ENCODE measurements at places on chromosomes 2 and 18.

DNA sequence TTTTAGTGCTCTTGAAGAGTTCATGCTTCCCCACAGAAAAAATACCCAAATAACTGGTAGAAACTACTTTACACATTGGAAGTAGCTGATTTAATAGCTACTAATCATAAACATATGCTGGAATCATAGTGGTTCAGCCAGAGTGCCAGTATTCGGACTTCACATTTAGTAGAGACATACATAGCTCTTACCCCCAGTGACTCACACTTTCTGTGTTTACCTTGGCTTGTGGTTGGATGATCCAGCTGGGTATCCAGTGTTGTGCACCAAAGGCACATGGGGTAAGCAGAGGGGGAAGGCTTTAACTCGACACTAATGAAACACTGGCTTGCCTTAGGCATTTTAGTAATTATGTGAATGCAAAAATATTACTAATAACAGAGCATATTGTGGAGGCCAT, 18.1 kb downstream of the ARHGAP28 start:
- no peak for DNase-seq

DNA sequence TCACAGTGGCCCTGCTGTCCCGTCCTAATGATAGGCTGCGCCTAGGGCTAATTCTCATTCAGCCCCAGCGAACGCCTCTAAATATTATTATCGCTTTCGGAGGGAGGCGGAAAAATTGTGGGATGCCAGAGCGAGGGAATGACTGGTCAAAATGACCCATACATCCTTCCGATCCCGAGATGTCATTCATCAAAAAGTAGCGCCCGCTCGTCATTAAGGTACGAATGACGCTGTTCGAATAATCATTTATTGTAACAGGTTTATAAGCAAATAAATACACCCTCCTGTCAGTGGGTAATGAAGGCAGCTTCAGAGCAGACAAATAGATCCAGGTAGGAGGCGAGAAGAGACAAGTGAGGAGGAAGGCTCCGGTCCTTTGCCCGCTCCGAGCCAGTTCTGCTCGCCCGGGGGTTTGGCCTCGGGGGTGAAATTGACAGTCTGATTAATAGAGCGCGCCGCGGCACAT, at the start of gene EVX2:
TSS of gene EVX2 (minus strand) at position 167 of the 466 bp plus-strand sequence. CDS start 186 bp downstream, outside the sequence.
- no peak for DNase-seq

GRCh38 chr2:237919593-237919992, 47.2 kb upstream of the UBE2F start:
- no peak for DNase-seq

DNA sequence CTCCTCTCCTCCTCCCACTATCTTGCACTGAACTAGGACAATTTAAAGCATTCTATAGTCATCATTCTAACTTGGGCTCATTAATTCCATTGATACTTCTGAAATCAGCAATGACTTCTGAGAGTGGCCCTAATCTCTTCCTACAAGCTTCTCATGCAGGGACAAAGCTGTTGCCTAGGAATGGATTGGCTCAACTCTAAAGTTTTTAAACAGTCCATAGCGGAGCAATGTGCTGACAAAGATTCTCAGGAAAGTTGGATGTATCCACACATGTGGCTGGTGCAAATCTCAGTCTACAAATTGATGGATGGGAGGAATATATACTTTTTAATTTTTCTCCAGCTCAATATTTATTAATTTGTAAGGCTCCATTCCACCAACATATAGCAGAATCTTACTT, 388.9 kb downstream of the SETBP1 start:
- no peak for DNase-seq

GRCh38 chr2:78592491-78592890, 433.0 kb upstream of the REG3G start:
- DNase-seq, result no peak

DNA sequence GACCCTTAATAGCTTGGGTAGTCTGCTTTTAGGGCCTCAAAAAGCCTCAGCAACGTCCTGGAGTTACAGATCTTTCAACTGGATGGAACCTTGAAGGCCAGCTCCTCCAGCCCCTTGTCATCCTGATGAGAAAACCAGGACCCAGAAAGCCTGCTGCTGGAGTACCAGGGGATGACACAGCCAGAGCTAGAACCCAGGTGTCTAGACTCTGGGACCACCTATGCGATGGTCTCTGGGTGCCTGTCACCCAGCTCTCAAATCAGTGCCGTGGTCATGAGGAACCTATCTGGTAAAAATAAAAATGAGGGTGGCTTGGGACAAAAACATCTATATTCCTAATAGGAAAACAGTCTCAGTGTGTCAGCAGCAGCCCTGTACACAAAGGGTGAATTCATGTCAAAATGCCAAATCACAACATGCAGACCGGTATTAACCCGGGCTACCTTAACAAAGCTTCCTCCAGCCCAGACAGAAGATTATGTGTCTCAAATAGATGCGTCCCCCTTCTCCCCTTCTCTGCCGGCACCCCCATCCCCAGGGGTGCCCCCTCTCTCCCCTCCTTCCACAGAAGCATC, 28.5 kb downstream of the SMAD7 start:
- no peak for DNase-seq

DNA sequence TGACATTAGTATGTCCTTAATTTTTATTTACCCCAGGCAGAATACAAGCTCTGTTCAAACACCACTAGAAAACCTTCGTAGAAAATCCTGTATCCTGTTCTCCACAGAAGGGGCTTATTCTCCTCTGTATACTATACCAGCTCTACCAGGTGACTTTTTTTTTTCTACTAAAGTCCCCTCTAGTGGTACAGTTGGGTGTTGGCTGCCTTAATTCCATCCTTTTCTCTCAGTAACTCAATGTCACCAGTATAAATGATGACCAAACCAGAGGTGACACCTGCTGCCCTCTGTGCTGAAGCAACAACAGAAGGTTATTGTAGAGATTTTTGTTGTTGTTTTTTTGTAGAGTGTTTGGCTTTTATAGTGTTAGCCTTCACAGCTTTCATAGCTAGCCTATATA, 1322.0 kb downstream of the LRP1B start:
- no peak for DNase-seq

DNA sequence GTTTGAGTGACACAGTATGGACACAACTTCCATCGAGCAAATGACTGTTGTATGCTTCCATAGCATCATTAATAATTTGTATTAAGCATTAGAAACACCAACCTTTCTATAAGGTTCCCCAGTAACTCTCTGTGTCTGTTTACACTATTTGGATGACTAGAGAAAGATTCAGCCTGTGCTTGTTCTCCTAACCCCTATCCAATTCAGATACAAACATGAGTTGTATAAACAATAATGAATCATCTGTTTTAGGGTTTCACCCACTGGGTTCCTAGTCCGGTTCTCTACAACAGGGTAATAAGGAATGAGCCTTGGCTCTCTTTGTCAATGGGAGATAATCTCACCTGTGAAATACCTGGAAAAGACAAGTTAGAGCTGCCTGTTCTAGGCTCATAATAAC, 894.1 kb upstream of the PIK3C3 start:
- no peak for DNase-seq

DNA sequence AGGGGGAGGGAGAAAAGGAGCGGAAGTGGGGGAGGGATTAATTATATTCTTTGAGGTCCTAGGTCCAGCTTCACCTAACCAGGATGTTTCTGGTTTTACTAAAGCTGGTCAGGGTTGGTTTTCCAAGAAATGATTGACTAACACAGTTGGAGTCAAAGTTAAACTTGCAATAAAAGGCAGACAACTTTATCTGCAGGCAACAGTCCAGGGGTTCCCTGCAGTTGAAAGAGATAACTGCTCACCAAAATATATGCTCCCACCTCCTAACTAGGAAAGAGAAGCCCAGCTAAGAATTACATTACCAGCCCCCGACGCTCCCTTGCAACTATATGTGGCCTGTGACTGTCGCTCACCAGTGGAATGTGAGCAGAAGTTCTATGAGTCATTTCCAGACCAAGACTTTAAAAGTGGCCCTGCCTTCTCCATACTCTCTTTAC, 140.0 kb upstream of the PKDCC start:
- DNase-seq, result no peak

DNA sequence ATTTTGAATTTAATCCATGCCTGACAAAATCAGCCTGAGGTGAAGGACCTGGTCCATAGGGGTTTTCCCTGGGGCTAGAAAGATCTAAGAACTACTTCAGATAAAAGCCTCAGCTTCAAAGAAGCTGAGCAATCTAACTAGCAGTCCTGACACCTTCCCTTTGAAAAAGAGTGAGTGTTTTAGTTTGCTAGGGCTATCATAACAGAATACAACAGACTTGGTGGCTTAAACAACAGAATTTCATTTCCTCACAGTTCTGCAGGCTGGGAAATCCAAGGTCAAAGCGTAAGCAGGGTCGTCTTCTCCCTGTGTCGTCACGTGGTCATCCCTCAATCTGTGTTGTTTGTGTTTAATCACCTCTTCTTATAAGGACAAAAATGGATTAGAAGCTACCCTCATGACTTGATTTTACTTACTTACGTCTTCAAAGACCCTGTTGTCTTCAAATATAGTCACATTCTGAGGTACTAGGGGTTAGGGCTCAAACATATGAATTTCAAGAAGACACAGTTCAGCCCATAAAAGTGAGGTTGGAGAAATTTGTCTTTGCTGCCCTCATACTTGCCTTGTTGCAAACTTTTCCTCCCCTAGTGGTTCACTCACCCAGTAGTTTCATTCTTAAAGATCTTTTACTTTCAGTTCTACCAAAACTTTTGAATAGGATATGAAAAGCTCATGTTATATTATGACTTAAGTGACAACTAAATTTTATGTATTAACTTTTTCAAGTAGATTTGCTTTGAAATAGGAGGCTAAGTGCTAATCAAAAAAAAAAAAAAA, 673.8 kb downstream of the ARHGAP15 start:
- no peak for DNase-seq

GRCh38 chr2:21281791-21282514, 158.2 kb downstream of the TDRD15 start:
- DNase-seq, result no peak

- DNase-seq, result no peak
Observed at GRCh38 chr2:178202927-178203326, 8.6 kb downstream of the OSBPL6 start.

GRCh38 chr18:58241877-58242276, 197.9 kb downstream of the NEDD4L start:
- no peak for DNase-seq

GRCh38 chr2:191638079-191638801, 39.7 kb upstream of the NABP1 start:
- DNase-seq, result no peak

GRCh38 chr2:158600155-158600802, 143.5 kb downstream of the PKP4 start:
- no peak for DNase-seq

DNA sequence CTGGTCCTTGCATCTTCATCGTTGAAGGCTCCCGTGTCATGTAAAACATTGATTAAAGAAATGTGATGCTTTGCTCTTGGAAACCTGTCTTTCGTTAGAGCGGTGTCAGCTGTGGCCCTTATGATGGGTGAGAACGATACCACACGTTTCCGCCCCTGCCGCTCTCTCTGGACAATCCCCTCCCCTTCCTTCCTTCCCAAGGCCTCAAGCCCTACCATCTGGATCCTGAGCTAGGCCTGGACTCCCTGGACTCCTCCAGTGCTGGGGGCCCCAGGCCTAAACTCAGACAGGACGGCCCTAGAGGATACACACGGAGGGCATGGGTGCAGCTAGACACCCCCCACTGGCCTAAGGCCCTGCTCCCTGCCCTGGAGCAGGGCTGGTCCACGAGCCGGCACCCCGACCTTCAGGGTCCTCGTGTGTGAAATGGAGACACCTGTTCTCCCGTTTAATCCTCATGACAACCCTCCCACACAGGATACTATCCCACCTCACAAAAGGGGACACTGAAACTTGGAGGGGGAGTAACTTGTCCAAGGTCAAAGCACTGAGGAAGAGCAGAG, 13.2 kb downstream of the BIN1 start:
- no peak for DNase-seq

DNA sequence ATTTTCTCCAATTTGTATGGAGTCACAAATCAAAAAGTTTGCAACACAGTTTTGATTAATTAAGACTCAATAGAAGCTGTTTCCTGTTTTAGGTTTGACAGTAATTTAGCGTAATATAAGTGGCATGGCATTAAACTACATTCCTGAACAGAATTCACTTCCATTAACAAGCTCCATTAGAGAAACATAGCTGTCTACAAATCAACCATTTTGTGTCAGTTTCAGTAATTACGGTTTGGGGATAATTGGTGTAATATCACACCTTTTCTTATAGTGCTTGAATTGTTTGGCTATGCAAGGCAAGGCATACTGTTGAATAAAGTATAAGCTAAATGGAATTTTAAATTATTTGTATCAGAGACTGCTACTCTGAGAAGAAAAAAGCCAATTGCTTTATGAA, 585.5 kb downstream of the CBLN2 start:
- DNase-seq, result no peak

DNA sequence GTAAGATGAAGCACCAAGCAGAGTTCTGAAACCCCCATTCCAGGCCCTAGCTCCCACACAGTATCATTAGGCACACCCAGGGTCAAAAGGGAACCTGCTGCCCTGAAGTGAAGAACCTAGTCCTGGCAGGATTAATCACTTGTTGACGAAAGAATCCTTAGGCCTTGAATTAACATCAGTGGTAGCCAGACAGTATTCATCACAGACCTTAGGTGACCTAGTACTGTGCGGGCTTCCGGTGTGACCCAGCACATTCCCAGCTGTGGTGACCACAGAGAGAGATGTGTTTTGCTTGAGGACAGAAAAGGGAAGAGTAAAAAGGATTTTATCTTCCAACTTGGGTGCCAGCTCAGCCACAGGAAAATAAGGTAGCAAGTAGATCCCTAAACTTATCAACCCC, 1071.4 kb upstream of the FAM98A start:
- DNase-seq, result no peak

DNA sequence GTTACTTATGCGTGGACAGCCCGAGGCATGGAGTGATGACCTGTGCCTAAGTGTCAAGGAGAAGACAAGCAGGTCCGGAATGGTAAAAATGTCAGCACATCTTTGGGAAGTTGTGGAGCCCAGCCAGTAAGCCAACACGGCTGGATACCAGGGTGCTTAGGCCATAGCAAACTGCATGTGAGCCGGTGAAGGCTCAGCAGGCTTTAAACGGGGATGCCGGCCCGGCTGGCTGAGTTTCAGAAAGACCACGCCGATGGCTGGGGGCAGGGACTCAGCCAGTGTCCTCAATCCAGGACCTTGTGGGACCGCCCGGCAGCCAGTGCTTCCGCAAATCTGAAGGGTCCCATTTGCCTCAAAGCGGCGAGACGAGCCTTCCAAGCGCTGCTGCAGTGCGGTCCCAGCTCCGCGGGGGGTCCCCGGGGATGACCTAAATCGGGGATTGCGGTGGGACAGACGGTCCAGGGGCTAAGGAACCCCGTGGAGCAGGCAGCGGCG, 946 bp upstream of the AGAP1 start:
- DNase-seq, result no peak

DNA sequence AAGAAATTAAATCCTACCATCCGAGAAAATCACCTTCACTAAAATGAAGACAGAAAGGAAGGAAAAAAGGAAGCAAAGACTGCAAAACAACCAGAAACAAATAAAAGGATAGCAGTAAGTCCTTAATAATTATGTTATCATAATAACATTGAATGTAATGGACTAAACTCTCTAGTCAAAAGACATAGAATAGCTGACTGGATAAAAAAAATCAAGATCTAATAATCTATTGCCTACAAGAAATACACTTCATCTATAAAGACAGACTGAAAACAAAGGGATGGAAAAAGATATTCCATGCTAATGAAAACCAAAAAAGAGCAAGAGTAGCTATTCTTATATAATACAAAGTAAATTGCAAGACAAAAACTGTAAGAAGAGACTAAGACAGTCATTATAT, 48.5 kb upstream of the SGPP2 start:
- no peak for DNase-seq
